ENCODE measurements at places on chromosomes 4 and X.

- no peak for DNase-seq
Measured at GRCh38 chr4:142447009-142447408, 399.1 kb downstream of the INPP4B start.

DNA sequence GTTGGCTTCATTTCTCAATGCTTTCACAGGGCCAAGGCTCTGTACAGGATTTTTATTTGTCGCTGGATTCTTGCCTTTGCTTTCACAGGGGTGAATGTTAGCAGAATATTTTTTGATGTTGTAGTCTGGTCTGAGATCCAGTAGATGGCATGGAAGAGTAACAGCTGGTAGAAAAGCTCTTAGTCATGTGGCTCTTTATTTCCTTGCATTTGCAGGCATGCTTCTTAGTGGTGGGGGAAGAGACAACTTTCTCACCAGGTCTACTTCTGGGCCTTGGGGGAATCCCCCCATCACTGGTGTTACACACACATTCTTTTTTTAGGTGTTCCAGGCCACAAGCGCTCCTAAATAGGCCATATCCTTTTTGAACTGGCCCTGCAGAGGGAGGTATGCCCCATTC, 58.2 kb upstream of the DKK2 start:
- no peak for DNase-seq

- DNase-seq = no peak
Measured at GRCh38 chr4:34854451-34854850, 1389.9 kb downstream of the ARAP2 start.

- DNase-seq = no peak
Measured at GRCh38 chrX:46340696-46341095, 204.5 kb downstream of the ZNF674 start.

DNA sequence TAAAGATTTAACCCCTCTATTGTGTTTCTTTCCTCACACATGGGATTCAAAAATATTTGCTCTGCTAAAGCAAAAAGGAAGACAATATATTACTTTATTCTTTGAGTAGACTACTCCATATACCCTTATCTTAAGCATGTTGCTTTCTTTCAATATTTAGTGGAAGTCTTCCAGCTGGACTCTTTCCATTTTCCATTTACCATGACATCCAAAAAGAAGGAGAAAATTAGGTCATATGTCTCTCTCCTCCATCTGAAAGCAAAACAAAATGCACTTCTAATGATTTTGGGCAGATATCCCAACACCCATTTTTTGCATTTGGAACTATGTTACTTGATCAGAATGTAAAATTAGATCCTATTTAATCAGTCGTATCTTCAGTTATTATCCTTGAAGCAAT, 1336.5 kb downstream of the PCDH19 start:
- DNase-seq = no peak

DNA sequence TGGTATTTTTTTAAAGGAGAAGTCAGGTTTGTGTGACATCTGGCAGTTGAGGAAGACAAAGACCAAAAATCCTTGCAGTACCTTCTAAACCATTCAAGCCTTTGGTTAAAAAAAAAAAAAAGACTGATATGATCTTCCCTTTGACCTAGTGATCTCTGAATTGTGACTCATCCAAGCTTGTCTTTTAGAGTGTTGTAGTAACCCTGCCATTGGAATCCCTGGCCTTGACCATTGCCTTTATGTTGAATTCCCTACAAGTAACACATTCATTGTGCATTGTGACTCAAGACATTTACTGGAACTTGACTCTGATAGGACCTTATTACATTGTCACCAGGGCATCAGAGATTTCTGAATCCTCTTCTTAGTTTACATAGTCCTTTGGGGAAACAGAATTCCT, 1469.0 kb downstream of the TECRL start:
- DNase-seq = no peak

- no peak for DNase-seq
Measured at GRCh38 chr4:116328261-116328860, 757.0 kb downstream of the TRAM1L1 start.

GRCh38 chrX:15914486-15914885, 59.9 kb upstream of the AP1S2 start:
- DNase-seq = no peak

DNA sequence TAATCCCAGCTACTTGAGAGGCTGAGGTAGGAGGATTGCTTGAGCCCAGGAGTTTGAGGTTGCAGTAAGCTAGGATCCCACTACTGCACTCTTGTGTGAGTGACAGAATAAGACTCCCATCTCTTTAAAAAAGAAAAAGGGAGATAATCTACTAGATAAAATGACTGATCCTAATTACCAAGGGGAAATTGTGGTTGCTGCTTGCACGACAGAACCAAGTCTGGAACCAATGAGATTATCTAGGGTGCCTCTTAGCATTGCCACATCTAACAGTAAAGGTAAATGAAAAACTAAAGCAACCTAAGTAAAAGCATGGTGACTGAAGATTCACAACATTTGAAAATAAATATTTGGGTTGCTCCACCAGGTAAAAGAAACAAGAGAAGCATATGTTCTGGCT, 185.1 kb downstream of the PDHA2 start:
- no peak for DNase-seq

DNA sequence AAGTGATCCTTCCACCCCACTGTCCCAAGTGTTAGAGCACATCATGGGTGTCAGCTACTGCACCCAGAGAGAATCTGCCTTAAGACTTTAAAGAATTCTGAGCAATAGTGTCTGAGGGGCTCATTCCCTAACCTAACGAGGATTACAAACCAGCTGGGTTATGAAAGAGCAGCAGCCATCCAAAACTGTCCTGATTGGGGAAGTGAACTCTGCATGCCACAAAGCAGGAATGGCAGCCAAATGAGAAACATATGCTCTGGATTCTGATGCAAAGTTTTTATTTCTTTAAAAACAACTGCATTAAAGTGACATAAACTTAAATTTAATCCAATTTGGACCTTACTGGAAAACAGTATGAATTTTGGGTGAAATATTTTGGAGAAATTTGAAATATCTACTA, 103.2 kb downstream of the ANXA3 start:
- DNase-seq = no peak

DNA sequence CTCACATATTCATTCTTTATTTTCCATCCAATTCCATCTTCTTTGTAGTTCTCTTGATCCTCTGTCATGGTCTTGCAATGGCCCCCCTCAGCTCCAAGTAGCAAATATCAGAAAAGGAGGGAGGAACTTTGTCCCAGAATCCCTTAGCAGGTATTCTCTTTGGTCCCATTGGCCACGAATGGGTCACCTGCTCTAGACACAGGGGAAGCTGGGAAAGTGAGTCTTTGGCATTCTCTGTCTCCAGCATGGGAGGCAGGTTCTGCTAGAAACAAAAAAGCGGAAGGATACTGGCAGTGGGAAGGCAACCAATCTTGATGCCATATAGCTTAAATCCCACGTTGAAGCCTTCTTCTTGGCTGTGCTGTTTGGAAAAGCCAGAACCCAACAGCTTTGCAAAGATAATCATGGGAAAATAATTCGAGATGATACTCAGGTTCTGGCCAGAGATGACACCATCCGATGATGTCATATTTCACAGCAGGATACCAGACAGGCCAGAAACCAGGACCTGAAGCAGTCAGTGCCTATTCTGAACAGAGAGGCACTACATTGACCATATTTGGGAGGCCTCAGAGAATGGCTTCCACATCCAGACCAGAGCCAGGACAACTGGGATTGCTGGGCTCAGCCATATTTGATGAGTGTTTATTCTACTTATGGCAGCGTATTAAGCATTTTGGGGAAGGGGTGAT, 110.4 kb upstream of the ATXN3L start:
- DNase-seq = no peak

DNA sequence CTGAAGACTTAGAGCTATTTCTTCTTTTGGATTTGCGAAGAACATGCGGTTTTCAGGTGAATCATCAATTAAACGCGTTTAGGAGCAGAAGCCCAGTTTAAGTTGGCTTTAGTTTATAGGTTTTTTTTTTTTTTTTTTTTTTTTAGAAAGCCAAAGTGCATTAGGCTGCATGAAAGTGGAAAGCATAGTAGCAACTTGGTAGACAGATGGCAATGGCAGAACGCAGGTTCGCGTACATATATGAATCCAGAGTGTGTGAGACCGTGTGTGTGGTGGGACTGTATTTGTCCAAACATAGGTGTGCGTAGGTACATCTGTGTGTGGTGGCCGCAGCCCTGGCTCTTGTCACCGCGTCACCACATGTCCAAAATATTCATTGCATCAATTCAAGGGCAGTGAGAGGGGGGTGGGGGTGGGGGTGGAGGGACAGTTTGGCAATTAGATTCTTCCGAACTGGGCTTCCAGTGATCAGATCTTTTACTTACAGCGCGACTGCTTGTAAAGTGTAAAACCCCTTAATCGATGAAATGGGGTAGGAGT, 901 bp downstream of the JADE1 start:
- peak; percentile 23 for DNase-seq

GRCh38 chrX:2286731-2287130, 214.0 kb downstream of the DHRSX start:
- no peak for DNase-seq

GRCh38 chr4:82293304-82293703, 80.5 kb downstream of the HNRNPD start:
- DNase-seq = no peak

DNA sequence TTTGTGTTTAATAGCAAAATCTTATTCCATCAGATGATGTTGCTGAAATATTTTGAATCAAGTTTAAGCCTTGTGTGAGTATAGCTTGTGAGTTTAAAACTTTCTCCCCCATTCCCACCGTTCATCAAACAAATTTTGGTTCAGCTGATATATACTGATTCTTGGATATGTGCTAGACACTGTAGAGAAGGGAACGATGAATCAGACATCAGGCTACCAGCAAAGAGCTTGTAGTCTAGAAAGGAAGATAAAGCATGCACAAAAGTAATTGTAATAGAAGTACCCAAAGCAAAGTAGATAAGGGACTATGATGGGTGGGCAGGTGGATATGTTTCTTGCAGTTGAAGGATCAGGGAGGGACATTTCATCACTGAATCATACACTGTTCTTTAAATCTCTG, 131.9 kb downstream of the AKAP4 start:
- DNase-seq = no peak

DNA sequence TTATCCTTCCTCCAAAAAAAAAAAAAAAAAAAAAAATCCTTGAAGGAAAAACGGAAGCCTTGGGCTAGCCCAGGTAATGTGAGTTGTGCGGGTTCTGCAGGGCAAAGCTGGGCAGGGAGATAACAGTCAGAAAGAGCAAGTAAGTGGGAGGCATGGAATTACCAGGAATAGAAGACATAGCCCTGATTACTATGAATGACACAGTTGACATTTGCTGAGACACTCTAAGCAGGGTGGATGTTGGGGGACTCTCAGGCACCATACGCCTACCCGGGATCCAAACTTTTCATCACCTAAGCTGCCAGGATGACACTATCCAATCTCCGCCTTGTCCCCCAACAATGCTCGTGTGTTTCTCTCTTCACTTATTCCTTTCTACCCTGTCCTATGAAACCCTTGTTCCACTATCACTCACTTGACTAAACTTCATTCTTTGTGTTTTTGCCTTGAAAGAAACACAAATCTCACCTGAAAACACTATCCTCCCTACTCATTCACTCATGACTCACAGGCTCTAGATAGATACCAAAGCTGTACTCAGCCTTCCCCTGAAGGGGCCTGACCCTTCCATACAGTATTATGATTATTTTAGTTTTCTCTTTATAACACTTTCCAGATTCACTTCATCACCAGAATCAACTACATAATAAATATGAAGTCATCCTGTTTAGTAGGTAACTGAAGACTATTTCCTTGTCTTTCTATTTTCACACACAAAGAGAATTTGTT, 158.4 kb downstream of the INPP4B start:
- DNase-seq = no peak

GRCh38 chr4:89316931-89317366, 9.3 kb upstream of the GPRIN3 start:
- no peak for DNase-seq

DNA sequence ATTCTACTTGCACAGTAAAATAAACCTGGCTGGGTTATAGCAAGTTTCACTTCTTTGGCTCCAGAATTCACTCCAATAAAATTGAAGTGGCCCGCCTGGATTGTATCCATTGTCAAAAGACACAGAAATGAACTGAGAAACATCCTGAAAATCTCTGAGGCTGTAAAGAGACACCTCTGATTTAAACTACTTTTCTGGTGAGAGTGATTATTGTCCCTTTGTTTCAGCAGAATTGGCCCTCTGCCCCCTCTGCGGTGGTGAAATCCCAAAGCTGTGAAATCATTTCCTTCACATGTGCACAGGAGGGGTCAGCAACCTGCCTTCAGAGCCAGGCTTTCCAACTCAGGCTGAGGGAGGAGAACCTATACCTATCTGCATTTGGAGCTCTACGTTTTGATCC, 23.0 kb downstream of the GAB3 start:
- DNase-seq = no peak

- no peak for DNase-seq
Measured at GRCh38 chr4:40481977-40482376, 146.8 kb downstream of the CHRNA9 start.
